ENCODE measurements at places on chromosomes 7 and 10.

DNA sequence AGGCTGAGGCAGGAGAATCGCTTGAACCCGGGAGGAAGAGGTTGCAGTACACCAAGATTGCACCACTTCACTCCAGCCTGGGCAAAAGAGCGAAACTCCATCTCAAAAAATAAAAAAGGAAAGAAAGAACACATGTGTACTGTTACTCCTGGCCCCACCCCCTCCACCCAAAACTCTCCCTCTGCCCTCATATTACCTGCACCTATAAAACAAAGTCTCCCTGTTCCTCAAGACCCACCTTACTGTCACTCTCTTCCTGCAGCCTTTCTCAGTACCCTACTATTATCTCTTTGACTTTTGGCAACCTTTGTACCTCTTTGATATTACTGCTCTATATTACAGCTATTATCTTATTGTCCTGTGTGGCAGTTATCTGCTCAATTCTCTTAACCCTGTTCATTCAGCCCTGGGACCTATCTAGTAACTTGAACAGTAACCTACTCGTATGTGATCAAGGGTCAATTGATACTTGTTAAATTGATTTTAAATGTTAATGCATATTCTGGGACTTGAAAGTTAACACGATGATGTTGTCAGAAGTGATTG is 68.5 kb upstream of the CAPZA2 start:
- no peak for DNase-seq

DNA sequence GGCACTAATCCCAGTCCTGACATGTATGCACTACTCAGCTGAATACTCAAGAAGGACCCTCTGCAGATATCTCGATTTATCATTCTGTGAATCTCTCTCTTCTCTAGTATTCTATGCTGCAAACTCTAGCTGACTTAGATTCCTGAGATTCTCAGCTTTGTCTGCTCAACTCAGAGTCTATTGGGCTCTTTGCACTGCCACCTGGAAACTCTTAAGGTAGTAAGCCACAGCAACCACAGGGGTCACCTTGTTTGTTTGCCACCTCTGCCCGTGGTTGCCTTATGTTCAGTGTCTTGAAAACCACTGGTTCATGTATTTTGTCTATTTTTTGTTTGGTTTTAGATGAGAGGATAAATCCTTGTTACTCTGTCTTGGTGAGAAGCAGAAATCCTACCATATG is 72.9 kb downstream of the SP8 start:
- DNase-seq: no peak

- no peak for DNase-seq
Observed at GRCh38 chr10:48649349-48649944, 35.2 kb upstream of the WDFY4 start.

DNA sequence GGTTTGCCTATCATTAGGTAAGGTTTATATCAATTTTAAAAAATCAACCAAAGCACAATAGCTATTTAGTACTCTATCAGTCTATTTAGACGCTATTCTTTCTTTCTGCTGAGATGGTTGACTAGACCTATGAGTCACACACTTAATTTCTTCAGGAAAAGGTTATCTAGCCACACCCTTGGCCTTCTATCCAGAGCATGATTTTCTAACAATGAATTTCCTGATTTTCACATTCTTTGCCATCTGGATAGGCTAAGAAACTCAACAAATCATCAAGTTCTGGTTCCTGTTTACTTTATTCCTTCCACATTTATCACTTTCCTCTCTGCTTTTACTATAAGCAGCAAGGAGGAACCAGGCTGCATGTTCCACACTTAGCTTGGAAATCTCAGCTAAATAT is 8.1 kb downstream of the PRPS1L1 start:
- peak; percentile 68 for DNase-seq

GRCh38 chr10:79084012-79084971 is 15.5 kb downstream of the ZMIZ1 start:
- DNase-seq: peak; percentile 92

GRCh38 chr7:11957956-11958355 is 126.0 kb upstream of the THSD7A start:
- DNase-seq: no peak

GRCh38 chr7:140876519-140877248 is 48.0 kb downstream of the BRAF start:
- peak; percentile 72 for DNase-seq

- DNase-seq: peak; percentile 74
Observed at GRCh38 chr10:68897336-68897741, 3.8 kb upstream of the DDX50 start.

- no peak for DNase-seq
Observed at GRCh38 chr10:132880128-132880981, 62.0 kb downstream of the CFAP46 start.

DNA sequence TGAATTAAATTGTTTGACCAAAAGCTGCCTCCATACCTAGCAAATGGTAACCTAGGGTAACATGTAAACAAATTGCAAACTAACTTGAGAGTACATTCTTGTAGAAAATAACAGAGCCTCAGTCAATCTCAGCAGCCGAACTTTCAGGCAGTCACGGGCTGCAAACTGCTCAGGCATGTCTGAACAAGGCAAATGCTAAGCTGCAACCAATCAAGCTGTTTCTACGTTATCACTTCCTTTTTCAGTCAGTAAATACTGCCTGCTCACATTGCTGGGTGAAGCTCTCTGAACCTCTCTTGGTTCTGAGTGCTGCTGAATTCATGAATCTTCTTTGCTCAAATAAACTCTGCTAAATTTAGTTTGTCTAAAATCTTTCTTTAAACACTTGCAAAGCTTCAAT is 1212.4 kb downstream of the SORCS1 start:
- DNase-seq: peak; percentile 22

GRCh38 chr7:150668472-150668911 is 17.0 kb upstream of the GIMAP2 start:
- no peak for DNase-seq

DNA sequence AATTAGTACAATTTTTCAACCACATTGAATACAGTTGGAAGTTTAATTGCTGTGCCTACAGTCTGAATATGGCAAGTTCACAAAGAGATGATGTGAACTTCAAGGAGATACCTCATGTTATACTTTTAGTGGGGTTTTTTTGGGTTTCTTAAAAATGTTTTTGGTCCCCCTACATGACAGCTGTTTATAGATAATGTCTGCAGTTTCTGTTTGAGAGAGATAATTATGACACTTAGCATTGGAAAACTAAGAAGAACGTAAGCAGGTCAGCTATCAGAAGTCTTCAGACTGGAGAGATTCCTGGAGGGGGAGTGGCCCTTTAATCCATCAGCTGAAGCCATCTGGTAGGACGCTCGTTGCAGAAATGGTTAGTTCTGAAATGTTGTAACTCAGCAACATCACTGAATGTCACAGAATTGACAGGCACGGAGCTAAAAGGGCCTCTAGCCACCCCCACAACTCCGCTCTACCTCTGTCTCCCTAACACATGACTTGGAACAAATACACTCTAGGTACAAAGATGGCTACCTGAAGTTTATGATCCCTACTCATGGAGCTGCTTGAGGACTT is 29.0 kb downstream of the TIMM23 start:
- DNase-seq: no peak

DNA sequence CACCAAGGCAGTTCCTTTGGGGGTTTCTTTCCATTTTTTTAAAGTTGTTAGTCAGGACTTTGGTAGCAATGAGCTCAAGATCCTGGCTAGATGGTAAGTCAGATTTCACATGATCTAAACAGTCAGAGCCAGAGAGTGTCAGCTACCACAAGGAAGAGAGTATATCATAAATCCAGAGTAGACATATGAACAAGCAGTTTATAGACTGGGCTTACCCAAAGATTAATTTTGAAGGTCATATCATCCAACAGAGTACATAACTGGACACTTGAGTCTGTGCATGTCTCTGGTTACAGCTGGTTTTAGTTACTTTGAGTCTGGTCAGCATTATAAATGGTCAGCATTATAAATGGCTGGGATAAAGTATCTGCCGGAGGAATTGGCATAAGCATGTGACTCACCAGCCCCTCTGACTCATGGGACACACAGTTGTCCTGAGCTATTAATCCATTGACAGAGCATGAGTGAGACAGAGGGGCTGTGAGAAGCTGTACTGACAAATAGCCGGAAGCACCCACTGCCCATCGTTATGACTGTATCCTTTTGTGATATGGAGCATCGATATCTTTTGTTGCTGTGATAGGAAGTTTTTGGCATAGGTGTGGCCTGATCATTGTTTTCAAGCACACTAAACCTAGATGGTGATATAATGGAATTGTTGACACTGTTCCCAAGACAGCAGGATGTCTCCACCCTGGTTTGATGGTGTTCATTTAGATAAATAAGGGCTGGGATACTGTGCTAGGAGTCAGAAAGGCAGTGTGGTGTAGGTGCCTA is 19.3 kb downstream of the PPP1R3C start:
- peak; percentile 98 for DNase-seq

GRCh38 chr10:103581499-103581898 is 88.0 kb downstream of the NEURL1 start:
- DNase-seq: no peak

GRCh38 chr10:35707642-35708425 is 65.7 kb upstream of the FZD8 start:
- no peak for DNase-seq

DNA sequence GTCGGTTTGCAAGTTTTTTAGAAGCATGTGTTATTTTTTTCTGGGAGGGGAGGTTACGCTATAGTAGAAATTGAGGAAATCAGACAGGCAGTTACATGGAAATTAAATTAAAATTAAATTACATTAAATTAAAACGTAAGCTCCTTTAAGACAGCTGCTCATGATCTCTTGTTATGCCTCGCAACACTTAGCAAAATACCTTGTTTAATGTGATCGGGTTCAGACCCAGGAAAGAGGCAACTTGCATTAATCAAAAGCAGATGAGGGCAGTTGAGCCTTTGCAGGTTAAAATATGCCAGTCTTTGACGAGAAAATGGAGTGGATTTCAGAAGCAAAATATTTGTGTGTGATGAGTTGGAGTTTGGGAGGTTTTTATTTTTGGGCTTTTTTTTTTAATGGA is 651.8 kb downstream of the INHBA start:
- no peak for DNase-seq

GRCh38 chr10:118471863-118472262 is 123.6 kb downstream of the PRLHR start:
- peak; percentile 56 for DNase-seq

DNA sequence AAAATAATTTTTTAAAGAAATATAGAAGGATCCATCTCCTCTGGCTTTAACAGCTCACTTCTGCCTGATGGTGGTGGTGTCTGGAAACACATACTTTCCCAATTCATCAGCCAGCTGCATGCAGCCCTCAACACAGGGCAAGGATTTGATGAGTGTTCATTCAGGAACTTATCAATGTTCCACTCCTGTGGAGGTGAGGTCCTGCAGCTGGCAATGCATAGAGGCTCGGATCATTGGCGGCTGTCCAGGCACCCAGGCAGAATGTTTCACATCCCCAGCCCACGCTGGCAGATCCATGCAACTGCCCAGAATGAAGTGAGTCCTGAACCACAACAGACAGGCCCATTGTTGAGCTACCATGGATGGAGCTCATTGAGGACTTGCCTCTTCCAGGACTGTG is 55.2 kb upstream of the KCNMA1 start:
- peak; percentile 48 for DNase-seq

DNA sequence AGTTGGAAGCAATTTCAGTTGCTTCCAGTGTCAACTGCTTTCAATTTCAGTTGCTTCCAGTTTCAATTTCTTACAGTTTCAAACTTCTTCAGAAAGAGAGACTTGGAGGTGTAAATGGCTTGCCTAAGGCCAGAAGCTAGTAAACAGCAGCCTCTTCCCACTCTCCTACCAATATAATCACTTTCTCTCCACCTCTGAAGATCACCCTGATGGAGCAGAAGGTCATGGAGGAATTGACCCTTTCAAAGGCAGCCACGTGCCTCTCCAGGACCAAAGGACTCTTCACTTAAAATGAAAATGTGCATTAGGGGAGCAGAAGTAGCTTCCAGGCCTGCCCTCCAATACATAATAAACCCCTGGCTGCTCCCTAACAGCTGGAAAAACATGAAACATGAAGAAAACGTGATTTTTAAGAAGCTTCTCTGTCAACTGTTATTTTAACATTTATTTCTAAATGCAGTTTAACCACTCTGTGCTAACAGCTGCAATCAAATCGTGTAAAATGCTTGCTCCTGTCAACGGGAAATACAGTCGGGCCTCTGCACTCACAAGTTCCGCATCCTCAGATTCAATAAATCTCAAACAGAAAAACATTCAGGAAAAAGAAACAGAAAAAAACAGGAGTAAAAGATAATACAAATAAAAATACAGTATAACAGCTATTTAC is 1020.6 kb downstream of the XPNPEP1 start:
- DNase-seq: no peak

DNA sequence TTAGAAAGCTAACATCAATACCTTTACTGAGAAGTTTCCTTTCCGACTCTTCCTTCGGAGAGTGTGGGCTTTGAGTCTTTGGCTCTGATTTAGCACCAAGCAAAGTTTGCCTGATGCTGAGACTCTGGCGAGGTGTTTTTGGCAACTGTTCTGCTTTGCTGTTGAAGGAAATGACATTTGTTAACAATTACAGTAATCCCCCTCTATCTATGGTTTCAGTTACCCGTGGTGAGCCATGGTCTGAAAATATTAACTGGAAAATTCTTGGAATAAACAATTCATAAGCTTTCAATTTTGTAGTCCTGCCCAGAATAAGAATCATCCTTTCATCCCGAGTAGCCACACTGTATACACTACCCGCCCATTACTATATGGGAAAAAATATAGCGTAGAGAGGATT is 126.3 kb downstream of the ARHGAP21 start:
- no peak for DNase-seq

DNA sequence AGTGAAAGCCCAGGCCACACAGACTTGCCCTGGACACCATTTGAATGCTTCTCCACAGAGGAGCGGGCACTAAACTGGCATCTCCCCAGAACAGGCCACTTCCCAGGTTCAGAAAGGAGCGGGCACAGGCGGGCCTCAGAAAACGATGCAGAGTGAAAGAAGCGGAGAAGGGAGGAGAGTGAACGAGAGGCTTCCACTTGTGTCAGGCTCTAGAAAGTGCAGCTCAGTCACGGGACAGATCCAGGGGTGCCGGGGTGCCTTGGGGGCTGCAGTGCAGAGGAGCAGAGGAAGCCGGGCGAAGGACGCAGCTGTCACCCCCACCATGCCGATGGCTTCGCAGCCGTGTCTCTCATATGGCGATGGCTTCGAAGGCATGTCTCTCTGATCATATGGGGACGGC is 26.1 kb upstream of the PRKAR1B start:
- DNase-seq: no peak

DNA sequence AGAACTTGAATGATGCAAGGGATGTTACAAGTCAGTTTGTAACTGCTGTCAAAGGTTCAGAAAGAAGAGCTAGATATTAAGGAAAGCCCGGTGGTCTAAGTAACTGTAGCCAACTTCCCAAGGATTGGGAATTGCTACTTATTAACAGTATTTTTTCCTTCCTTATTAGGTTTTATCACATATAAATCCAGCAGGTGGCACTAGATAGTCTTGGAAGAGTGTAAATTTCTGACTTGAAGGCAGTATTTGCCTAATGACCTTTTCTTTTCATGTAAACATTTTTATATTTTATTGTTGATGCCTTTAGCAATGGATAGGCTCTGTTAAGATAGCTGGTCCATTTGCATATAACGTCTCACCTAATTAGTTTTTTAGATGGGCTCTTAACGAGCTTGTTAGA is 51.2 kb downstream of the ANLN start:
- peak; percentile 34 for DNase-seq

- peak; percentile 90 for DNase-seq
Observed at GRCh38 chr7:43693687-43694398, 35.5 kb downstream of the COA1 start.

Data from fibroblast of skin of back (primary cell).